HCT116 (cell line): ENCODE measurements at places on chromosomes 5 and 9. TPM values are rescaled to one million over a fixed set of nuclear protein-coding genes. Genes with fewer than 3 reads are reported as not detected.

GRCh38 chr5:172648755-172649154 lies 7.7 kb downstream of the NEURL1B start:
- no peak for DNase-seq

DNA sequence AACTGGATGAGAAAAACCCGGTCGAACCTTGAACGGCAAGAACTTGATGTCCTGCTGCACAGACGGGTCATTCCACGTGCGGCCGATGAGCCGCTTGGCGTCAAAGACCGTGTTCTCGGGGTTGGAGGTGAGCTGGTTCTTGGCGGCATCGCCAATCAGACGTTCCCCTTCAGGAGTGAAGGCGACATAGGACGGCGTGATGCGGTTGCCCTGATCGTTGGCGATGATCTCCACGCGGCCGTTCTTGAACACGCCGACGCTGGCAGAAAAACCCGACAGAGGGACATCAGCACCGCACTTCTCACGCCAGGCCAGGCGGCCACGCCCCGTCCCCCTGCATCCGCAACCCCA lies 519 bp downstream of the HSPA5 start:
- no peak for DNase-seq

- no peak for DNase-seq
Observed at GRCh38 chr5:13510616-13511015, 433.9 kb downstream of the DNAH5 start.

GRCh38 chr5:141636106-141636412 lies 590 bp downstream of the HDAC3 start:
- DNase-seq: no peak

GRCh38 chr5:9658706-9659105 lies 28.6 kb upstream of the TAS2R1 start:
- DNase-seq: no peak

GRCh38 chr9:17425384-17425783 lies 153.5 kb upstream of the SH3GL2 start:
- DNase-seq: no peak

- DNase-seq: peak; percentile 21
Observed at GRCh38 chr5:89729623-89730301, 679.8 kb downstream of the CETN3 start.

GRCh38 chr5:154654486-154655371 lies 100.4 kb upstream of the LARP1 start:
- DNase-seq: no peak

- no peak for DNase-seq
Observed at GRCh38 chr9:131459056-131459455, 43.7 kb upstream of the POMT1 start.

- DNase-seq: no peak
Observed at GRCh38 chr5:150653145-150653761, 7.8 kb upstream of the MYOZ3 start.

GRCh38 chr5:108481355-108481931 lies 99.5 kb upstream of the FBXL17 start:
- peak; percentile 26 for DNase-seq

GRCh38 chr5:96326902-96327301 lies 106.1 kb downstream of the PCSK1 start:
- DNase-seq: no peak

DNA sequence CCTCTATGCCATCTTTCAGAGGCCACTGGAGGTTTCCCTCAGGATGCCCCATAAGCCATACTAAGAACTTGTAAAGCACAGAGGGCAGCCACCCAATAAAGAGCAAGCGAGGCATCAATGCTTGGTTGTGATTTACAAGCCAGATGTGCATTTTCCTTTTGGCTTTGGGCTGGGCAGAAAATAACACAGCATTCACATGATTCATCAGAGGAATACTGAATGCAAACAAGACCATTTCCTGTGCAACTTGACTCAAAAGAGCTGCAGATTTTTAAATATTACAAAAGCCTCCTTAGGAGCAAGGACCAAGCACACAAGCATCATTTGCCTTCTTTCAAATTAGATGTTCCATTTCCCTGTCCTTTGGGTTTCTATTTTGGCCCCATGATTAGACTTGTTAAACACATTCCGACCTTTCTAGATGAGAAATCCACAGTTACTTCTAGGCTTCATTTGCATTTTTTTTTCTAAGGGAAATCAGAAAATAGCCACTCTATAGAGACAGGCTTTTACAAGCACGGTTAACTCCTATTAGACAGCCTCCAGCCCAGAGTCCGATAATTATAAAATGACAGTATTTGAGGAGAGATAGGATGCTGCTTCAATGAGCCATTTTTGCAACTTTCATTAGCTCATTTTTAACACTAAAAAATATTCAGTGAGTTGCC lies 207.8 kb downstream of the SEMA5A start:
- no peak for DNase-seq

DNA sequence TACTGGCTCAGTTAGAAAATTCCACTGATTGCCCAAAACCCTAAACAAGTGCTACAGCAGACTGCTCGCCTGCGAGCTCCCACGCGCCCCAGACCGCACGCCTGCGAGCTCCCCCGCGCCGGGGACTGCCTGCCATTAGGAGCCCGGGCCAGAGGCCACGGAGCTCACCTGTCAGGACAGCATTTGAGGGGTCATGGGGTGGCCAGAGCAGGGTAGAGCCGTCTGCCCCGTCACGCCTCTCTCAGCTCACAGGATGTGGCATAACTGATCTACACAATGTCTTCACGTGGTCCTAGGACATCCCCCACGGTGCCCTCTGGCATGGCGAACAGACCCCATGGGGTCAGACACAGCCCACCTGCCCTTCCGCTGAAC lies 29.1 kb upstream of the LRRC14B start:
- no peak for DNase-seq

GRCh38 chr5:120769312-120769872 lies 305.3 kb downstream of the PRR16 start:
- no peak for DNase-seq

DNA sequence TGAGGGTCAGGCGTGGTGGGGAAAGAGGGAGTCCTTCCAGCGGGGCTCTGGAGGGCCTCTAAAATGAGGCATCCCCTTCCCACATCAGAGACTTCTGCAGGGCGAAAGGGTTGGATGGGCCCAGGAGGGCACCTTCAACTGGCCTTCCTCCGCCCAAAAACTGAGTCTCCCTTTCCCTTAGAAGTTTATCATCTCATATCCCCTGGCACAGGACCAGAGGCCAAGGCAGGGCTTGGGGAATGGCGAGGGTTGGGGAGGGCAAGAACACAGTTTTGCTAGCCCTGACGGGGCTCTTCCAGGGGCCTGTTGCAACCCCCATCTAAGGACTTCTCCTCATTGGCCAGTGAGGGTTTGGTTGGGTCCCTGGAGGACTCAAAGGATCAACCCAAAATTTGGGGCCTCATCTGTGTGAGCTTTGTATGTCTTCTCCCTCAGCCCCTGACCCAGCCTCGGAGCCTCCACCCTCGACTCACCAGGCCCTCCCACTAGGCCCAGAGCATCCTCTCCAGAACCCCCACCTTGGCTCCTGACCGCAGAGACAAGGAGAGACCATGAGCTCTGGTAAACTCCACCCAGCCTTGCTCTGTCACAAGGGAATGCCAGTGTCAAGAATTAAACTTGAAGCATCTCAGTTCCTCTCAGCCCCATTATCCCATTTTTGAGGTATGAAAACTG lies 24.1 kb downstream of the AQP7 start:
- DNase-seq: no peak

The QRFP gene
- total RNA-seq: not detected

The ACOT12 gene
- not detected for total RNA-seq

The IQGAP2 gene
- total RNA-seq: 2.0 TPM

The CARTPT gene
- not detected for total RNA-seq

The DOCK8 gene
- 0.37 TPM for total RNA-seq

The BHMT2 gene
- 0.20 TPM for total RNA-seq

The ZFP62 gene
- total RNA-seq: 30.7 TPM

The UGCG gene
- 32.6 TPM for total RNA-seq
